LNCaP clone FGC (cell line): ENCODE measurements at places on chromosomes 2 and 18.

DNA sequence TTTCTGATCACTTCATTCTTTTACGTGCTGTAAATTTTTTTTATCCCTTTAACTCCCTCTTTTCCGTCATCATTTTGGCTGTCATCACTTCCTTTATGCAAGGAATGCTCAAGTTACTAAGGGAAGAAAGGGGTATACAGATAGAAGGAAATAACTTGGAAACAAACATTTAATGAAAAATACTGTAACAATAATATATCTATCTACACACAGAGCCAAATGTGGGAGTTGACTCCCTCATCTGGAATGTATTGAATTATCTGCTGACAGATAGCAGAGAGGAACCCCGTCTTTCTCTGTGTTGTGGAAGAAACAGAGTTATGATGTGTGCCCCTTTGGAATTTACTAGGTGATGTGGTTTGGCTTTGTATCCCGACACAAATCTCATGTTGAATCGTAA is 182.5 kb upstream of the NXPH2 start:
- no peak for DNase-seq

DNA sequence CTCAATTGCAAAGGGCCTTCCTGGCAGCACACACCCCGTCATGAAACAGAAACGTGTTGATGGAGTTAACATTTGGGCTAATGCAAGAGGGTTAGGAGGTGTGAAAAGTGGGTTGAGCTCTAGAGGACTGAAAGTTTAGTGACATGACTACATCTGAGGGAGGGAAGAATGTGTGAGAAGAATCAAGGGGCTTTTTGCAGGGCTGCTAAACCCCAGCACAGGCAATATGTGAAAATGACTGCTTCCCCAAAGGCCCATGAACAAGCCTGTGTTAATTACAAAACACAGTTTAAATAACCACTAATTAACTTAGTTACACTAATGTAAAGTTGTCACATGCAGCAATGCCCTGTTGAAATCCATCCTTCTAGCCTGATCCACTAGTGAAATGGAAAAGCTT is 63.4 kb upstream of the PEX13 start:
- no peak for DNase-seq

GRCh38 chr2:2033691-2034090 is 289.4 kb upstream of the PXDN start:
- DNase-seq, result no peak

DNA sequence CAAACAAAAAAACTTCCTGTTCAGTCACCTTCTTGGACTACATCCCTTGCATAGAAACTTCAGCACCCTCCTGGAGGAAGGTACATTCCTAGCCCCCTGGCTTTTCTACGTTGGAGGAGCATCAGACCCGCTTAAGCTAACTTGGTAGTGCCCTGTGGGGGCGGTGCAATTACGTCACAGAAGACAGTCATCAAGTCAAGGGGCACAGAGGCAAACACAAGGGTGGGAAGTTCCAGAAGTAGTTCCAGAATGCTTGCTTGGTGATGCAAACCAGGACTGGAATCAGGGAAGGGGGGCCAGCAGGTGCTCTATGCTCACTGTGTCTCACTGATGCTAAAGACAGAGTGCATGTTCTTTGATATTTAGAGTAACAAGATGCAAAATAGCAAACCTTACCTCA is 15.2 kb upstream of the AGFG1 start:
- DNase-seq, result no peak

DNA sequence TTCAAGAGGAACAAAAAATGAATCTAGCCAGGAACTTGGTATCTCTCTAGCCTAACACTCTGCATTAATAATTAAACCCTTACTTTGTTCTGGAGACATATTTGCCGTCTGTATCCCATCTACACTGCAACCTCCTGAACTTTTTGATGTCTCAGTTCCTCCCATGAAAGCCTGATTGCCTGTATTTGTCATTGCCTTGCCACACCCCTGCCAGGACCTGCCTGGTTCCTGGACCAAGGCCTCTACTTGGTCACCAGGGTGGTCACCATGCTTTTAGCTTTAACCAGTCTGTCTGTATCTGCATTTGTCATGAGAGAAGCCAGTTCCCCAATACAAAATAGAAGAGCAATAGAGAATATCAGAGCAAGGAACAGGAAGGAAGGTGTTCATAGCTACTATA is 58.8 kb upstream of the NOL4 start:
- DNase-seq, result no peak

- DNase-seq, result no peak
Measured at GRCh38 chr2:60500861-60501260, 52.6 kb downstream of the BCL11A start.

DNA sequence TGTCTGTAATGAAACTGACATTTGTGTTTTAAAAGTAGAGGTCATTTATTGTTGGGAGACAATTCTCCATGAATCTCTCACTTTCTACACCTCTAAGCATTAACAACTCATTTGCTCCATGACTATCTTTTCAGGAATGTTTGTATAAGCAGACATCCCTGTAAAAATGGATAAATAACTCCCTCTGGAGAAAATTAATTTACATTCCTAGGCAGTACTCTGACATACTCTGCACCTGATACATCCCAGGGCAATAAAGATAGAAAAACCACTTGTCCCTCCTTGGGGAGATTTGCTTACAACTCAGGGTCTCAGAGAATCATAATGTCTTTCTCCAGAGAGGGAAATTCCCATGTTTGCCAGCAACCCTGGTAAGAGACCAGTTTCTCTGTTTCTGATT is 1037.7 kb upstream of the SLC39A10 start:
- DNase-seq, result no peak

- DNase-seq, result no peak
Measured at GRCh38 chr2:99350194-99350593, 13.0 kb downstream of the EIF5B start.

- DNase-seq, result no peak
Measured at GRCh38 chr2:157181234-157181633, 76.3 kb upstream of the GALNT5 start.

DNA sequence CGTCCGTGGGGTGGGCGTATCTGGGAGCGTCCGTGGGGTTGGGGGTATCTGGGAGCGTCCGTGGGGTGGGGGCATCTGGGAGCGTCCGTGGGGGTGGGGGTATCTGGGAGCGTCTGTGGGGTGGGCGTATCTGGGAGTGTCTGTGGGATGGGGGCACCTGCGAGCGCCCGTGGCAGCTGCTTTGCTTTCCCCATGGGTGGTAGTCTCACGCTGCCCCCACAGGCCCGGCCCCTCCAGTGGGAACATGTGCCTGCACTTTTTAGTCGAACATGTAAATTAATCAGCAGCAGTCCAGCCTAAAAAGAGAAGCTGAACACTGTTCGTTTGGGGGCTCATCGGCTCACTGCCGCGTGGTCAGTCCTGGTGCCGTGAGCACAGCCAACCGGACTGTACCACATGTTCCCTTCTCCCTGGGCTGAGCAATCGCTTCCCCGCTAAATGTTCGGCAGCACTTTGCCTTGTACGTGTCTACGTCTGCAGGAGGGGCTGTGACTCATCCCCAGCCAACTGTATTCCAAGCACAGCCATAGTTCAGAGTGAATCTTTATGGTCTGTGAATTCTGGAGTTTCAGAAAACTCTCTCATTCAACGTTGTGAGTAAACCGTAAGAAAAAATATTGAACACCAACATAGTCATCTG is 271.5 kb downstream of the AGAP1 start:
- DNase-seq, result no peak

DNA sequence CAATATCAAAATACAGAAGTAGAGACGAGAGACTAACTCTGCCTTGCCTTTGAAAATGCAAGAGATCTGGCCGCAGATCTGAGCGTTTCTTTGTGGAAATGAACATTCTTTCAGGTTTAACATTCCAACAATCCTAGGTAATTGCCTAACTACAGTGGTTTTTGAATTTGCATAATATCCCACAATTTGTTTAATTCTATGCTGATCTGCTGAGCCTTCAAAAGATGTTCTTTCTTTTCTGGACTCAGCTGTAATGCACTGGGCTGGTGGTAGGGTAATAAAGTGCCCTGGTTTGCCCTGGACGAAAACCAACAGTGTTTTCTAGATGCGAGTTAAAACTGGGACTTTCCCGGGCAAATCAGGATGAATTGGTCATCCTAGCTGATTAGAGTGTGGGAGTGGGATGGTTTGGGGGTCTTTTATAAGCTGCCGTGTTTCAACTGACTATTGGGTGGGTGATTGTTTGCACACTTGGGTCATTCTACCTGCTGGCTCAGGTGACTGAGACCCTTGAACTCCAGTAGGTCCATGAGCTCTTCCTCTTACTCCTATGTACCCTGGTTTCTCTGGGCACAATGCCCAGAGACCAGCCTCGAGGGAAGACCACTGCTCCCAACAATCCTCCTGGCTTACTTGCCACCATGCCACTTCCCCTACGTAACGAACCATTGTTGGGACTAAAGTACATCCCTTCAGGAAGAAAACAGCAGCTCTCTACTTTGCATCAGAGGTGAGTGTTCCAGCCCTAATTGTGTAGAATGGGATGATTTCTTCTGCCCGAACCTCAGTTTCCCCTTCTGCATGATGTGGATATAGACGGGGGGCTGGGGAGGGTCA is 3.4 kb upstream of the PAX8 start:
- DNase-seq, result no peak

GRCh38 chr2:28639836-28640235 is 111.8 kb upstream of the PPP1CB start:
- DNase-seq, result no peak

- no peak for DNase-seq
Measured at GRCh38 chr2:56448403-56449001, 264.7 kb downstream of the CCDC85A start.

GRCh38 chr2:237059155-237059875 is 26.4 kb upstream of the COPS8 start:
- DNase-seq, result no peak

DNA sequence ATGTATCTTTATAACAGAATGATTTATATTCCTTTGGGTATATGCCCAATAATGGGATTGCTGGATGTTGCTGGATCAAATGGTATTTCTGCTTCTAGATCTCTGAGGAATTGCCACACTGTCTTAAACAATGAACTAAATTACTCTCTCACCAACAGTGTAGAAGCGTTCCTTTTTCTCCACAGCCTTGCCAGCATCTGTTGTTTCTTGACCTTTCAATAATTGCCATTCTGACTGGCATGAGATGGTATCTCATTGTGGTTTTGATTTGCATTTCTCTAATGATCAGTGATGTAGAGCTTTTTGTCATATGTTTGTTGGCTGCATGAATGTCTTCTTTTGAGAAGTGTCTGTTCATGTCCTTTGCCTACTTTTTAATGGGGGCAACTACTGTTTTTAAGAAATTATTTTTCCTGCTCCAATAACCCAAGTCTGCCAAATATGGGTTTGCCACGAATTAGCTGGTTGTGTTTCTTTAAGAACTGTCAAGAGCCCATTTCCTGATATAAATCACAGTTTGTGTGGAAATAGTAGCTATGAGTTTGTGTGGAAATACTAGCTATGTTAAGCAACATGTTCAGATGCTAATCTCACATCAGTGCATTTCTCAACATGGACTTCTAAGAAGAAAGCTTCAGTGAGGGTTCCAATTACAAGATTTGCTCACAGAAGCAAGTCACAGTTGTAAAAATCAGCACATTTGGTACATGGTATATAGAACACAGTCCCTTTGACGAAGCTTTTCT is 259.4 kb downstream of the ANAPC1 start:
- DNase-seq, result no peak
